ENCODE measurements at places on chromosomes 1 and 21.

DNA sequence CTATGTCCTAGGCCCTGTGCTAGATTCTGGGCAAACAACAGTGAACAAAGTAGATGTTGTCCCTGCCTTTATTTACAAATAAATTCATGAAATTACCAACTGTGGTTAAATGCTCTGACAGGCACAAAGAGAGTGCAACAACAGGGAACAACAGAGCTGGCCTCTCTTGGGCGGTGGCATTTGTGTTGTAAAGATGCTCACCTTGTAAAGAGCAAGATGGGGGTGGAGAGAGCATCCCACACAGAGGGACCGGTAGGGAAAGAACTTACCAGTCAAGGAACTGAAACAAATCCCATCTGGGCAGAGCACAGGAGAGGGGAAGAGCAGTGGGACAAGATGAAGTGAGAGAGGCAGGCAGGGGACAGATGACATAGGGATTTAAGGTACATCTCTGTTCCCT is 21.6 kb upstream of the SLC22A15 start:
- H3K4me3 ChIP-seq, result no peak overlapping the region
- no peaks in the 10 kb centered on the region for H3K36me3 ChIP-seq
- H3K27ac ChIP-seq, result no peak overlapping the region

- H3K36me3 ChIP-seq, result no peaks in the 10 kb centered on the region
- no peaks in the 10 kb centered on the region for H3K4me1 ChIP-seq
- no peak overlapping the region for H3K4me3 ChIP-seq
- DNase-seq, result no peak
Measured at GRCh38 chr21:35428937-35429336, 379.8 kb upstream of the RUNX1 start.

DNA sequence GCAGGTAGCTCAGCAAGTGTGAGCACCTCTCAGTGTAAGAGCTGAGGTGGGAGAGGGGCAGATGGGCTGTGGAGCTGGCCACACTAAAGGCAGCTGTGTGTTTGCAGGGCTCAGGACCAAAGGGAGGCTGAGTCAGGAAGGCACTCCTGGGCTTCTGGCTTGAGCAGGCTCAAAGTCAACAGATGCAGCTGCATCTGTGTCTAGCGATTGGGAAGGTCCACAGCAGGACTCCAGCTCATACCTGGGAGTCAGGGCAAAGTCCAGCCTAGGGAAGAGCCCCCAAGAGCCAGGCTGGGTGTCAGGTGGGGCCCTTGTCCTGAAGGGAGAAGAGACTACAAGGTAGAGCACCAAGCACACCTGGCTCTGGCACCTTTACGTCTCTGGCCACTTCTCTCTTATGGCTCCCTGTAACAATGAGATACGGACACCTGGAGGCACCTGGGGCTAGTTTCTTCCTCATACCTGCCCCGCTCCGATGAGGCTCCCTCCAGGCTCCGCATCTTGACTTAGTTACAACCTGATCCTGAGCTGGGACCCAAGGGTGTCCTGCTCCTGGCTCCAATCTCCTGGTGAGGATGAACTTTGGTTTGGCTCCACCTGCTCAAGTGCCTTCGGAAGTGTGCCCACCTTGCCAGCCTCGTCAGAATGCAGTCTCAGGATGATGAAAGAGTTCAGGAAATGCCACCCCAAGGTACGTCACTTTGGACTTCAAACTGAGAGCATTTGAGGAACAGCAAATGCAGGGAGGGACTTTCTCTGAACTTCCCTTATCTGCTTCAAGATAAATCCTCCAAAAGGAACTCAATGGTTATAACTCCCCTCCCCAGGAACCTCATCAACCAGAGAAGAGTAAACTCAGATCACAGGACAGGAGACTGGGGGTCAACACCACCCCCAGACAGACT is 21.5 kb upstream of the SLC2A1 start:
- no peak overlapping the region for H3K4me3 ChIP-seq
- no peak overlapping the region for H3K27ac ChIP-seq
- H3K27me3 ChIP-seq, result no peaks in the 10 kb centered on the region

DNA sequence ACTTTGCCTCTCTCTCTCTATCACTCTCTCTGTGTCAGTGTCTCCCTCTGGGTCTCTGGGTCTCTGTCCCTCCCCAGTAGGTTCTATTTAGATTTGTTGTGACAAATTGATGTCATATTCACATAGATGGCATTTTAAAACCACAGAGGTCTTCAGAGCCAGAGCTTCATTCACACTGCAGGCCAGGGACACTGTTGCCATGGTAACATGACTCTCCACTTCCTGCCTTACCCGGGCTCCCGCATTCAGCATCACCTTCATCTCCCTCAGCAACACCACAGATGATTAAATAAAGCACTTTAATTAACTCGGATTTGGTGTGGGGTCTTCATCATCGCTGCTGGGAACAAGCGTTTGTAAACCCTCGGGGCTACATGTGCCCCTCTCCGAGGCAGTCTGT is 132.6 kb downstream of the ETS2 start:
- no peak overlapping the region for H3K4me3 ChIP-seq
- no peak for DNase-seq
- no peaks in the 10 kb centered on the region for H3K27me3 ChIP-seq
- H3K36me3 ChIP-seq, result no peaks in the 10 kb centered on the region
- H3K4me1 ChIP-seq, result no peaks in the 10 kb centered on the region
- H3K27ac ChIP-seq, result no peak overlapping the region

- H3K4me3 ChIP-seq, result no peak overlapping the region
- no peak overlapping the region for H3K27ac ChIP-seq
- no peaks in the 10 kb centered on the region for H3K36me3 ChIP-seq
- H3K4me1 ChIP-seq, result no peaks in the 10 kb centered on the region
Measured at GRCh38 chr1:110272045-110272444, 61.9 kb downstream of the KCNC4 start.

DNA sequence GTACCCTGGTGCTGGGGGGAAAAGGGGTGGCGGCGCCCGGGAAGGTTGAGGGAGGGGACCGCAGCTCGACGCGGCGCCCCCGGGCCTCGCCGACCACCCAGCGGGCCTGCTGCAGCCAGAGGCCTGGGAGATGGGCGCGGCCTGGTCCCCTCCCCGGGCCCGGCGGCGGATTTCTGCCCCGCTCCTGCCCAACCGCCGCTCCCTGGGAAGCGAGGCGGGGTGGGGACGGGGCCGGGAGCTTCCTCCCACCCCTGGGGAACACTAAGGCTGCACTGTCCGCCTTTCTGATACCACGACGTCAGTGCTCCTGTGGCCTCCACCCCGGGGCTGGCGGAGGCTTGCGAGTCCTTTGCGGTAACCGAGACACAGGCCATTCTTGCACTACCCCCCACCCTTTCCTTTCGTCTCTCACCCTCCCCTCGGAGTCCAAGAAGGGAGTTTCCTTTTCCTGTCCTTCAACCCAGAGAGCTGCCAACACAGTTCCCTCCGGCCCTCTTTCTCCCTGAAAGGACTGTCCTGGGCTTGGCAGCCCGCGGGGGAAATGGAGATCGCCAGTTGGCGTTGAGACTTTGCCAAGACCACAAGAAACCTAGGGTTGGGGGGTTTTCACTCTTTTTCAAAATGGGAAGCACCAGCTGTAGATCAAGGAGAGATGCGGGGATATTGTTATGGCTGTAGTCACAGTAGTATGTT is 742 bp downstream of the SH3GLB1 start:
- peaks cover 14% of the 10 kb centered on the region for H3K4me1 ChIP-seq
- peak overlapping the region; percentile 81 for H3K4me3 ChIP-seq
- no peaks in the 10 kb centered on the region for H3K27me3 ChIP-seq
- H3K36me3 ChIP-seq, result no peaks in the 10 kb centered on the region

- no peak overlapping the region for H3K27ac ChIP-seq
- no peak overlapping the region for H3K4me3 ChIP-seq
- H3K36me3 ChIP-seq, result no peaks in the 10 kb centered on the region
- H3K4me1 ChIP-seq, result peaks cover 11% of the 10 kb centered on the region
Measured at GRCh38 chr1:177080564-177080963, 83.9 kb downstream of the ASTN1 start.

GRCh38 chr1:27659497-27660299 is 12.3 kb downstream of the IFI6 start:
- H3K27me3 ChIP-seq, result no peaks in the 10 kb centered on the region
- peak overlapping the region; percentile 95 for H3K27ac ChIP-seq
- peak; percentile 89 for DNase-seq
- H3K4me1 ChIP-seq, result peaks cover 39% of the 10 kb centered on the region

- H3K36me3 ChIP-seq, result no peaks in the 10 kb centered on the region
- DNase-seq, result no peak
- H3K4me3 ChIP-seq, result no peak overlapping the region
Measured at GRCh38 chr1:226526801-226527595, 21.6 kb upstream of the STUM start.

GRCh38 chr1:62712336-62713243 is 24.4 kb upstream of the DOCK7 start:
- H3K27me3 ChIP-seq, result no peaks in the 10 kb centered on the region
- H3K27ac ChIP-seq, result no peak overlapping the region
- DNase-seq, result no peak
- H3K4me1 ChIP-seq, result peaks cover 3% of the 10 kb centered on the region
- no peaks in the 10 kb centered on the region for H3K36me3 ChIP-seq
- H3K4me3 ChIP-seq, result no peak overlapping the region
